ENCODE measurements at places on chromosomes 6 and 20.

- DNase-seq: peak; percentile 32
Observed at GRCh38 chr6:27145731-27146455, 101.6 kb upstream of the PRSS16 start.

GRCh38 chr6:7473805-7474719 lies 67.4 kb upstream of the DSP start:
- no peak for DNase-seq

DNA sequence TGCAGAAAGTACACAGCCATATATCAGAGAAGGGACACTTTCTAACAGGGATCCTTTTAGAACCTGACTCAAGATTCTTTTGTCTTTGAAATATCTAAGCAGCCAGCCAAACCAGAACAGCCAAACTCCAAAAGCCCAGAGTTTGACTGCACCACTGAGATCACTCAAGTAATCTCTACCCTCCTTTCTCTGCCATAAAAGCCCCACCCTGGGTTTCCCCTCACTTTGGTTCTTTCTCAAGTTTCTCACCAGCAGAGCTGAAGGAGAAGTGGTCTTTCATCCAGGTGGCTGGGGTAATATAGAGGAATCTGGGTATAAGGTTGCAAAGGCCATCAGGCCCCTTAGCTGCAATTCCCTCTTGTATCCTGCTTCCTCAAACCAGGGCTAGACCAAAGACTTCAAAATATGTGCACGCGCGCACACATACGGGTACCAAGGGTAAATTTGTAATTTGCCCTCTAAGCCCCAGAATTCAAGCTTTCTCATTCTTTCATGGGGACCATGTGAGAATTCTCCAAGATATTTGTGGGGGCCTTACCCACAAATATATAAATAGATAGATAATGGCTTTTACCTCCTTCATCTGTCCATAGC lies 42.9 kb downstream of the GPX5 start:
- no peak for DNase-seq

DNA sequence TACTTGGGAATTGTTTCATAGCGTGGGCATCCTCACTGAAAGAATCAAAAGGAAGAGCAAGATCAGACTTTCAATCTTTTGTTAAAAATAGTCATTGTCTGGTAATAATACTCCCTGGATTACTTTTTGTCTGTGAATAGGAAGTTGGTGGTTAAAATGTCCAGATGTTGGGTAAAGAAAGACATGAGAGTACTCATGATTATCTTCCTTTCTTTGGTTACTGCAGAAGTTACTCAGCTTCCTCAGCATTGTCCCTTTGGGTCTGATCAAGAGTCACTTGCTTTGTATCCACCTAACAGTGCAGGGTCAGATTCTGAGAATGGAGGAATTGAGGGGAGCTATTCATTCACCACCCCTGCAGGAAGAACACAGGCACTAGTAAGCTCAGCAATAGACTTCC lies 54.6 kb downstream of the RIN2 start:
- DNase-seq: no peak

DNA sequence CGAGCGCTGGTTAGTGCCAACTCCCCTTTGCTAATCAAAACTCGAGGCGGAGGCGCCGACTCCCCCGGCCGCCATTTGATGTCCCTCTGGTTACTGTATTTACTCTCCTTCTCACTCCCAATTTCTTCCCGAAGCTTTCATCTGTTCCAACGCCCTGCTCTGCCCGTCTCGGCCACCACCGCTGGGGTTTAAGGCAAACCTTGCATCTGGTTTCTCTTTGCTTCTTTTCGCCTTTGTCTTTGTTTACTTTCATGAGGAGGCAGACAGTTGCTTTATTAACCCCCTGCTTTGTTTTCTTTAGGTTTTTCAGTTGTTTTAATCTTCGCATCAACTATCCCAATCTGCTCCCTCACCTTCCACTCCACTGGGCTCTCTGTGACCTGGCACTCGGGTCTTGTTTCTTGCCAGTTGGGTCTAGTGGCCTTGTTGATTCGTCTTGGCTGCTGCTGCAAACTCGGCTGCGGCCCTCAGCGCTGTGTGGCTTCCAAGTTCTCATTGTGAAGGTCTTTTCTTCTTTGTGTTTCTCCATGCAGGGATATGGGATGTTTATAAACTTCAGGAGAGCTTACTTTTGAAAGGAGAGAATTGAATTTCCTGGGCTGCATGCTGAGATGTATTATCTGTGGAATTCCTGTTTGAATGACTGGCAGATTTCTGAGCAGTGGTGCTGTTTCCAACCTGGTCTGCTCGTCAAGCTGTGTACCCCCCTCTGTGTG lies 155.1 kb downstream of the CDC5L start:
- DNase-seq: no peak

GRCh38 chr6:48959251-48960060 lies 503.6 kb downstream of the MMUT start:
- DNase-seq: no peak

GRCh38 chr6:40815731-40816130 lies 223.3 kb downstream of the UNC5CL start:
- DNase-seq: no peak

DNA sequence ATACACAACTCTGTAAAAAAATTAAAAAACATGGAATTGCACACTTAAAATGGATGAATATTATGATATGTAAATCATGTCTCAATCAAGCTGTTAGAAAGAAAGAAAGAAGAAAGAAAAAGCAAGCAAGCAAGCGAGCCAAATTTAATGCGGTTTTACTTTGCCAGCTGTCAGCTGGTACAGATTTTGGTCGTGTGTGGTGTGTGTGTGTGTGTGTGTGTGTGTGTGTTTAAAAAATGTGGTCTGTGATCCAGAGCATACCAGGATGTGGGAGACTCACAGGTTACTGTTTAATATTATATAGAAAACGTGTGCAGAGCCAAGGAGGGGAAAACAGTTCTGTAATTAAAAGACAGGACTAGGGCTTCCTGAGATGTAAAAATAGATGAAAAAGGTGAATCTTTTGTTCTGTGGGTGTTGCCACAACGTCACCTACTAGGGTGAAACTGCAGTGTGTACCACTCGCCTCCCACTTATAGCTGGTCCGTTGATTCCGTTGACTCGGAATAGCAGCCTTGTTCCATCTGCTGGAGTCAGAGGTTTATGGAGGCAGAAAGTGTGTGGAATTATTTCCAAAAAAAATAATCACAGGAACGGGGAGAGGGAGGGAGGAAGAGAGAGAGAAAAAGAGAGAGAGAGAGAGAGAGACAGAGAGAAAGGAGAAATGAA lies 197.7 kb downstream of the BCAS1 start:
- DNase-seq: no peak

GRCh38 chr6:81049425-81050042 lies 702.9 kb downstream of the TENT5A start:
- no peak for DNase-seq

- no peak for DNase-seq
Observed at GRCh38 chr20:25675161-25675560, 21.5 kb downstream of the ZNF337 start.

- no peak for DNase-seq
Observed at GRCh38 chr20:3156811-3157619, 2.6 kb downstream of the FASTKD5 start.

DNA sequence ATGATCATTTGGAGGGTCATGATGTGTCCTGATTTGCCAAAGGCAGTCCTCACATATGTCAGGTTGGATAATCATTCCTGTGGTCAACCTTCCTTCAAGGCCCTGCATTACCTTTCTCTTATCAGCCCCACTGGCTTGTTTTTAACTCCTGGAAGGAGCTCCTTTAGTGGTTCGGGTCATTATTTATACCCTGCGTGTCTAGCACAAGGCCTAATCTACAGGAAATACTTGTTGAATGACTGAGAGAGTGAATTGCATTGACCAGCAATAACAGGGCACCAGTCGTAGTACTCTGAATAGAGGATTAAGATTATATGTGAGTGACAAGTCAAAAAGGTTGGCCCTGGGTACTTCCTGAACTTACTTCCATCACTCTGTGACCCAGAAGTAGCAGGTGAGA lies 4.5 kb downstream of the HIVEP2 start:
- DNase-seq: no peak

DNA sequence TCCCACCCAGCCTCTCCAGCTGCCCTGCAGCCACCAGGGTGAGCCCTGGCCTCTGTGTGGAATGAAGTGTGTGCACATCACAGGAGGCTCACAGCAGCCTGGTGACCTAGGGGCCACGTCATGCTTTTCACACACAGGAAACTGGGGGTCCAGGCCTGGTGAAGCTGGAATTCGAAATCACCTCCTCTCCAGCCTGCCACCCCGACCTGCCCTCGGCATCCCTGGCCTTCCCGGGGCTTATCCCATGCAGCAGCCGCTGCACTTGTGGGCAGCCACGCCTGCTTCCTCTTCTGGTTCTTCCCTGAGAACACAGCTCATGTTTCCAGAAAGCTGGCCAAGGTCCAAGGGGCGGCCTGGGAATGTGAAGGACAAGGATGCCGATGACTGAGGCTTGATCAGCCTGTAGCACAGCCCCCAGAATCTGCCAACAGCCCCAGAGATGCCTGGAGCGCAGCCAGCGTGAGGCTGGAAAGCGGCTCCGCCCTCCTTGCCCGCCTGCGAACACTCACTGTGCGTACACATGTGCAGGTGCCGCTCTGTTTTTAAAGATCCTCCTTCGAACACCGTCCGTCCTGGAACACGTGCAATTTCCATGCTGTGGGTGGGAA lies 4.2 kb upstream of the NTSR1 start:
- DNase-seq: no peak

- DNase-seq: no peak
Observed at GRCh38 chr6:157953580-157954091, 28.0 kb upstream of the SYNJ2 start.

GRCh38 chr6:147704691-147705090 lies 196.2 kb downstream of the SAMD5 start:
- DNase-seq: no peak

Data from stimulated activated CD8-positive, alpha-beta memory T cell treated with anti-CD3 and anti-CD28 coated beads, Interleukin-12 subunit alpha, Interleukin-12 subunit beta, amount 100 ng/mL, for 4 hours (primary cell).